HepG2 (cell line): ENCODE measurements at places on chromosomes 2 and 18.

GRCh38 chr18:53994016-53994415, 230.5 kb downstream of the MBD2 start:
- DNase-seq: no peak
- no peak overlapping the region for H3K4me3 ChIP-seq
- H3K4me1 ChIP-seq: no peaks in the 10 kb centered on the region
- no peaks in the 10 kb centered on the region for H3K27me3 ChIP-seq
- H3K36me3 ChIP-seq: no peaks in the 10 kb centered on the region

- DNase-seq: no peak
- H3K4me3 ChIP-seq: no peak overlapping the region
- peaks cover 2% of the 10 kb centered on the region; the same call in 1 of the 2 replicates for H3K27me3 ChIP-seq
- no peaks in the 10 kb centered on the region for H3K36me3 ChIP-seq
Measured at GRCh38 chr18:46629361-46629760, 27.7 kb downstream of the LOXHD1 start.

DNA sequence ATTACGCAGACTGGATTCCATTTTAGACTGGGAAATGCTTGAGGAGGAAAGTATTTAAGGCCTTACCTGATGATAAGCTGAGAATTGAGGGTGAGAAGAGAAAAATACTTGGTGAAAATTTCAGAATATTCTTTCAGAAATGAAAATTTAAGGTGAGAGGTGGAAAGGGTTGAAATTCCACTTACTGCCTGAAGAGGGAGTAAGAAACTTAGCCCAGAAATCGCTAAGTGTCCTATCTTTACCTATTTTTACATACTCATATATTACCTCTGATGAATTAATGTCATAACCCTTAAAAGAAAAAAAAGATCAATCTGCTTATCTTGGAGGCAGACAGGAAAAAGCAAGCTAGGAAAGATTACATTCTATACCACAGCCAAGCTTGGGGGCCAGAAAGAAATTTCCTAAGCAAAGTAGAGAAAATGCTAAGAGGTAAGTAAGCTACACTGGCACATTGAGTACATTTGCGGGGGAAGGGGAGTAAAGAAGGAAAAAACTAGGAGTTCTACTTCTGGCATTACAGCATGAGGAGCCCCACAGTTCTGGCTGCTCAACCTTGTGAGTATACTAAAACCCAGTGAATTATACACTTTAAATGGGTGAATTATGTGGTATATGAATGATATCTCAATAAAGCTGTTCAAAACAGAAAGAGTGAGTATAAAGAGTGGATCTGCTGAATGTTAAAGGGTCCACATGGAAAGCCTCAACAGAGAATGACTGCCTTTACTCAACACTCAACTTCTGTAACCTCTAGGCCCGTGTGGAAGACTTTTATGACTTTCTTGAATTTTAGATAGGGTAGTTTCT, 33.8 kb downstream of the SMC6 start:
- H3K27me3 ChIP-seq: no peaks in the 10 kb centered on the region
- H3K4me3 ChIP-seq: no peak overlapping the region
- no peak for DNase-seq
- H3K27ac ChIP-seq: no peak overlapping the region

DNA sequence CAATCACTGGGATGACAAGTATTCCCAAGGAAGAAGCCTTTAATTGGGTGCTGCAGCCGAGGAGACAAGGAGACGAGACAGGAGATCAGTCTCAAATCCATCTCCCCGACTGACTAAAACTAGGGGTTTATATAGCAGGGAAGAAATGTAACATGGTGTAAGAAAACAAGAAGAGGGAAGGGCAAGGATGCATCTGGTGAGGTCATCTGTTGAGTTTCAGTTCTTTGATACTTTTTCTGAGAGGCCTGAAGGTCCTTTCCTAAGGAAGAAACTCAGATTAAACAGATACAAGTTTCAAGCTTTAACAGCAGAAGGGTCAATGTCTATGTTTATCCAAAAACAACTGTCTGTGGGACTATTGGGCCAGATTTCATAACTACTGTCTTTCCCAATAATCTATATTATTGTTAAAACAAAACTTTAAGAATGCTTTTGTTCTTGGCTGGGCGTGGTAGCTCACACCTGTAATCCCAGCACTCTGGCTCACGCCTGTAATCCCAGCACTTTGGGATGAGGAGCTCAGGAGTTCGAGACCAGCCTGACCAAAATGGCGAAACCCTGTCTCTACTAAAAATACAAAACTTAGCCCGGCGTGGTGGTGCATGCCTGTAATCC, 2.5 kb upstream of the PDCL3 start:
- H3K4me3 ChIP-seq: no peak overlapping the region
- no peaks in the 10 kb centered on the region for H3K27me3 ChIP-seq
- H3K27ac ChIP-seq: no peak overlapping the region
- no peaks in the 10 kb centered on the region for H3K36me3 ChIP-seq
- no peak for DNase-seq

DNA sequence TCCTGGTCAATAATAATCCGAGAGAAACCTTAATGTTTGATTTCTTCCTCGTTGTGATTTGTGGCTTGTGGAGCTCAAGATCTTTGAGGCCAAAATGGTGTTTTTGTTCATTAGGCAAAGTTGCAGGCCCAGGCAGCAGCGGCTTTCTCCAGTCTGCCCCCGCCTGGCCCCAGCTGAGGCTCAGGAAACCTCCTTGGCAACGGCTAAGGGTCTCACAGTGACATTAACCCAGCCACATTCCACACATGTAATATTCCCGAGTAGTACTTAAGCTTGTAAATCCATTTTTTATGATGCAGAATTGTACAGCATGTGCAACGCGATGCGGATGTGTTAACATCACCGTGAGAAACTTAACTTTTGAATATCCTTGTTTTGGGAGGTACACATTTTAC, 200.1 kb downstream of the BCL11A start:
- no peak overlapping the region for H3K4me3 ChIP-seq
- DNase-seq: no peak
- H3K4me1 ChIP-seq: no peaks in the 10 kb centered on the region
- no peak overlapping the region for H3K27ac ChIP-seq

DNA sequence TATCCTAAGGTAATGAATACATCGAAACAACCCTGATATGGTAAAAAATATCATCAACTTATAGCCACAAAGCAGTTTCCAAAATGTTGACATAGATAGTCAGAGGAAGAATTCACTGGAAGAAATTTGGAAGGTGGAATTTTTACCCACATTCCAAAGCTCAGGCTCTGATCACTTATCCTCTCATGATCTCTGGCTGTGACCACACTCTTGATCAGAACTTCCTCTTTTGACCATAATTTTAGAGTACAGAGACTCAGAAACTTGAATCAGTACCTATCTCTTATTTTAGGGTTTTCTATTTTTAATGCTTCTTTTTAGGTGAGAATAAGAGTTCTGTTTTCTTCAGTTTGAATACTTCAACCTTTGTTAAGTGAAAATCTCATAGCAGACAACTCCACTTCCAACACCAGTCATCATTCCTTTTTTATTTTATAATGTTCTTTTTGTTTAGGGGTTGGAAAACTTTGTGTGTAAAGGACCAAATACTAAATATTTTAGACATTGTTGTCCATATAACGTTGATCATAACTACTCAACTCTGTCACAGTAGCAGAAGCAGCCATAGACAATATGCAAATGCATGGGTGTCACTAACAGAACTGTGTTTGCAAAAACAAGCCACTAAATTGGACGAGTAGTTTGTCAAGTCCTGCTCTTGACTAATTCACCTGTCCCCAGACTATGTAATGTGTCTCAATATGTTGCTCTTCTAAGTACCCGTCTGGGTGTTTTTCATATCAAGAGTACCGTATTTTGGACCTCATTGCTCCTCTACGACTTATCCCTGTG, 891.6 kb upstream of the CRIM1 start:
- H3K36me3 ChIP-seq: no peaks in the 10 kb centered on the region
- no peak for DNase-seq
- H3K27ac ChIP-seq: no peak overlapping the region
- H3K4me3 ChIP-seq: no peak overlapping the region

DNA sequence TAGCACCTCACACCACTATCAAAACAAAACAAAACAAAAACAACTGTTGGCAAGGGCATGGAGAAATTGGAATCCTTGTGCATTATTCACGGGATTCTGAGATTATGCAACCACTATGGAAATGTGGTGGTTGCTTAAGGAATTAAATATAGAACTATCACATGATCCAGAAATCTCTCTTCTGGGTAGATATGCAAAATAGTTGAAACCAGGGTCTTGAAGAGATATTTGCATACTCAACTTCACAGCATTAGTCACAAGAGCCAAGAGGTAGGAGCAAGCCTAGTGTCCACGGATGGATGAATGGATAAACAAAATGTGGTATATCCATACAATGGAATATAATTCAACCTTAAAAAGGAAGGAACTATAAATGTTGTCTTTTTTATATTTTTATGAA, 7.0 kb downstream of the TMEM131 start:
- H3K27me3 ChIP-seq: no peaks in the 10 kb centered on the region
- no peak overlapping the region for H3K27ac ChIP-seq
- DNase-seq: no peak
- H3K4me1 ChIP-seq: peaks cover 46% of the 10 kb centered on the region

GRCh38 chr2:69185807-69186206, 172.8 kb downstream of the ANTXR1 start:
- H3K27ac ChIP-seq: no peak overlapping the region
- H3K27me3 ChIP-seq: no peaks in the 10 kb centered on the region
- H3K36me3 ChIP-seq: peaks cover 5% of the 10 kb centered on the region; the same call in 1 of the 2 replicates

GRCh38 chr2:45496869-45497268, 114.2 kb downstream of the SRBD1 start:
- no peaks in the 10 kb centered on the region; the same call in 1 of the 2 replicates for H3K27me3 ChIP-seq
- H3K4me1 ChIP-seq: no peaks in the 10 kb centered on the region
- no peak for DNase-seq
